ENCODE measurements at places on chromosomes 13 and 19.

GRCh38 chr13:37870895-37871550 lies 1.5 kb upstream of the TRPC4 start:
- DNase-seq, result no peak

DNA sequence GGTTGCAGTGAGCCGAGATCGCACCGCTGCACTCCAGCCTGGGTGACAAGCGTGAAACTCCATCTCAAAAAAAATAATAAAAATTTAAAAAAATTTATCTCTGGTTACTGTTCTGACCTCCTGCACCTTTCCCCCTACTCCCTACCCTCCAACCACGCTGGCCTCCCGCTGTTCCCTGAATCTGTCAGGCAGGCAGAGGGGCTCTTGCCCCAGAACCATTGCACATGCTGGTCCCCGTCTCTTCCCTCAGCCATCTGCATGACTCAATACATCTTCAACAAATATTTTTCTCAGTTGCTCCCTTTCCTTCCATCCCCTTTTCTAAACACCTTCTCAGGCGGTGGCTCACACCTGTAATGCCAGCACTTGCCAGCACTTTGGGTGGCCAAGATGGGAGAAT lies 1.1 kb upstream of the FAM187B start:
- DNase-seq, result no peak

DNA sequence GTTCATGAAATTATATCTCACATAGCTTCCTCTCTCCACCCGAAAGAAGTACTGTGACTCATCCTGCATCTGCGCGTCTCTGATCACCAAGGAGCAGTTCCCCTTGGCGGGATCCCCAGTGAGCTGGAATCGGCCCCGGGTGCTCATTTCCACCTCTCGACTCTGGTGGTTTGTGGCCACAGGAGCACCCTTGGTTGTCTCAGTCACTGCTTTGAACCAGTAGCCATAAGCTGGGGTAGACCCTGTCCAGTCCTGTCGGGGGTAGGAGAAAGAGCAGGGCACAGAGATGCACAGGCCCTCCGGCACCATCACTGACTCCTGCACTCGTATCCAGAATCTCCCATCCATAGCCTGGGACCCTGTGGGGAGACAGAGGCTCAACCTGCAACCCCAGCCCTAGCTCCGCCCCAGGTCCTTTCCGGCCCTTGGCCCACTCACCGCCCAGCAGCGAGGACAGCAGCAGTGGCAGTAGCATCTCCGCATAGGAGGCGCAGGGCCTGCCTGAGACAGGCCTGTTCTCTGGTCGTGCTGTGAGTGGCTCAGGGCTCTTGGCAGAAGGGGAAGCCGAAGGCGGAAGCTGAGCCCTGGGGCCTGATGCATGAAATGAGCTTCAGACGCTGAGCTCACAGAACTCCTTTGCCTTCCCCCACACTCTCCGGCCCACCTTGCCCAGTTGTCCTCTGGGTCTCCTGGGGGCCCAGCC lies at the start of gene SIGLEC10:
TSS of gene SIGLEC10 (minus strand) at position 536 of the 703 bp plus-strand sequence. CDS start at position 475, 61 bp downstream.
- no peak for DNase-seq

GRCh38 chr13:77508959-77509620 lies 26.4 kb upstream of the SCEL start:
- peak; percentile 60 for DNase-seq

GRCh38 chr13:26019881-26020870 lies 31.6 kb downstream of the SHISA2 start:
- DNase-seq, result no peak
